Thyroid gland (tissue), 4 donors: ENCODE measurements at places on chromosomes 1 and 21. TPM values are rescaled to one million over a fixed set of nuclear protein-coding genes. Genes with fewer than 3 reads are reported as not detected.
A peak's percentile ranks its signal among the peaks of the same experiment; 100 is the strongest.

- no peak for DNase-seq
- no peak overlapping the region for H3K27ac ChIP-seq
- H3K4me3 ChIP-seq: no peak overlapping the region
- H3K27me3 ChIP-seq: no peaks in the 10 kb centered on the region
- H3K36me3 ChIP-seq: no peaks in the 10 kb centered on the region
Measured at GRCh38 chr1:17615959-17616358, 76.5 kb downstream of the ARHGEF10L start.

DNA sequence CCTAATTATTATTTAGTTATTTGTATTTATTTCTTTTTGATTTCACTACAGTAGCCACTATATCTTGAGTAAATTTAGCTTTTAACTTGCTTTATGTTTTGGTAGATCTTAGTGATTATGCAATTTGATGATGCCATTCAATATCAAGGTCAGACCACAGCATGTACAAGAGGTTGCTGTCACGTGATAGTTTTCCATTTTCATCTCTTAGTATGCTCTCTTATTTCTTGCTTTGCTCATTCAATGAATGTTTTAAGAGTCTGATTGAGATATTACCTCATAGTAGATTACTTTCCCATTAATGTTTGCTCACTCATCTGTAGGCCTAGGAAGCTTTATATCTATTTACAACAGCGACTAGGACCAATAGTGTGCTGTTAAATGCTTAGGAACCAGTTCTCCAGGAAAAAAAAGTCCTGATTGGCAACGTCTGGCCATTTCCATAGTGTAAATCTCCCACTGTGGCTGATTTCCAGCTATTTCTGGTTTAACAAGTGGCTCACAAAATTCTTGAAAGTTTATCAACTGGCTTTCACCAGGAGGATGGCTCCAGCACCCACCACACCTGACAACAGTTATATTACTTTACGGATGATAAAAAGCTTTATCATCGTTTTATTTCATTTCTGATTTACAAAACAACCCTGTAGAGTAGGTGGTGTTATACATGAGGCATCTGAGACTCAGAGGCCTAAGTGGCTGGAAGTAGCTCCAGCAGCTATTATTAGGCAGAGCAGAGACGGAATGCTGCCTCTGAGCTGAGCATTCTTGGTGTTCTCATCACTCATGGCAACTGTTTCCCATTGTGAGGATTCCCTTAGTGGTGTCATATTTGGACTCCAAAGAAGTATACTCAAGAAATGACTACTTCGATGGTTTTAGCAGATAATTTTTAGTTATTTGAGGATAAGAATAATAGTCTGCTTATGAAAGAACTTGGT, 235.2 kb downstream of the DISC1 start:
- no peak for DNase-seq
- H3K4me3 ChIP-seq: no peak overlapping the region
- no peaks in the 10 kb centered on the region for H3K27me3 ChIP-seq
- no peak overlapping the region for H3K27ac ChIP-seq
- no peaks in the 10 kb centered on the region for H3K36me3 ChIP-seq
- H3K4me1 ChIP-seq: peaks cover 11% of the 10 kb centered on the region

Gene ETV3L
- not detected for total RNA-seq

Gene KCNH1
- 1.3 TPM for total RNA-seq

DNA sequence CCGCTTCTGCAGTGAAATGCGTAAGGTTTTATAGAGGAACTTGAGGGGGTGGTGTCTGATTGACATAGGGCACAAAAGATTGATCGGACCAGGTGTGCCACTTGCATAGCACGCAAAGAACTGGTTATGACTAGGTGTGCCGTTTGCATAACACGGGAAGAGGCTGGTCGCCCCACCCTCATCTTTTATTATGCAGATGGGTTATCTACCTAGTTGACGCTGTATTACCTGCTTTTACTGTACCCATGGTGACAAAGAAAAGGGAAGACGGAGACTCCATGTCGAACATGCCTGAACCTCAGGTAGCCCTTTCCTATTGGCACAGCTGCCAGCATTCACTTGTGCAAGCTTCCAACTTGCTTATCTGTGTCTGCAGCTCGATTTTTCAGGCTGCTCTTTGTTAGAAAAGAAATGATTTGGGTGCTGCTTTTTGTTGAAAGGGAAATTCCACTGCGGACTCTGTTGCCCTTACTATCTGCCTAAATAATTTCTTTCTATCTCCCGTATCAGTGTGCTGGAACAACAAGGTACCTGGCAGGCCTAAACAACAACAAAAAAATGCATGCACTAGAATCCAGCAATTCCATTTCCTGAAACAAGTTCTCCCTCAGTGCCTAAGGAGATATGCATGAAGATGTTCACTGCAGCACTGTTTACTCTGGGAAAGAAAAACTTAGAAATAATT, 194.4 kb upstream of the KAZN start:
- no peaks in the 10 kb centered on the region for H3K36me3 ChIP-seq
- H3K27me3 ChIP-seq: no peaks in the 10 kb centered on the region
- peaks cover 8% of the 10 kb centered on the region for H3K4me1 ChIP-seq
- no peak for DNase-seq
- H3K4me3 ChIP-seq: no peak overlapping the region

DNA sequence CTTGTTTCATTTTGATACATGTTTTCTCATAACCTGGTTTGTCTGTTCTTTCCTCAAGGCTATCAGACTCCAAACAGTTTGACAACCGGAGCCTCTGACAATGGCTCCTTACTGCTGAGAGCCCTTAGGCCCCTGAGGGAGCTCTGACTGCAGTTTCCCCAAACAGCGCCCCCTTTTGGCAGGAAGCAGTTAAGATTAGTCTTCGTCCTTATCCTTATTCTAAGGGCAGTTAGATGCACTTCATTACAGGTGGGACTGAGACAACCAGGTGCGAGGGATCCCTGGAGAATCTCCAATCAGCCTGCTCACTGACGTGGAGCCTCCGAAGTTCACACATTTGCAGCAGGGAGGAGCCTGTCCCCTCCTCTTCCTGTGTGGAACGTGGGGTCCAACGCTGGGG, 393.1 kb downstream of the BRINP3 start:
- no peaks in the 10 kb centered on the region for H3K4me1 ChIP-seq
- H3K27me3 ChIP-seq: no peaks in the 10 kb centered on the region
- no peak overlapping the region for H3K27ac ChIP-seq
- no peaks in the 10 kb centered on the region for H3K36me3 ChIP-seq
- DNase-seq: no peak

GRCh38 chr1:175089136-175089718, 21.6 kb downstream of the TNN start:
- H3K27me3 ChIP-seq: no peaks in the 10 kb centered on the region
- H3K4me3 ChIP-seq: no peak overlapping the region
- no peak overlapping the region for H3K27ac ChIP-seq
- no peak for DNase-seq
- H3K4me1 ChIP-seq: no peaks in the 10 kb centered on the region
- H3K36me3 ChIP-seq: no peaks in the 10 kb centered on the region

- H3K4me1 ChIP-seq: no peaks in the 10 kb centered on the region
- no peak for DNase-seq
- H3K27ac ChIP-seq: no peak overlapping the region
- no peak overlapping the region for H3K4me3 ChIP-seq
- no peaks in the 10 kb centered on the region for H3K36me3 ChIP-seq
Measured at GRCh38 chr1:31227891-31228568, 11.7 kb downstream of the NKAIN1 start.

DNA sequence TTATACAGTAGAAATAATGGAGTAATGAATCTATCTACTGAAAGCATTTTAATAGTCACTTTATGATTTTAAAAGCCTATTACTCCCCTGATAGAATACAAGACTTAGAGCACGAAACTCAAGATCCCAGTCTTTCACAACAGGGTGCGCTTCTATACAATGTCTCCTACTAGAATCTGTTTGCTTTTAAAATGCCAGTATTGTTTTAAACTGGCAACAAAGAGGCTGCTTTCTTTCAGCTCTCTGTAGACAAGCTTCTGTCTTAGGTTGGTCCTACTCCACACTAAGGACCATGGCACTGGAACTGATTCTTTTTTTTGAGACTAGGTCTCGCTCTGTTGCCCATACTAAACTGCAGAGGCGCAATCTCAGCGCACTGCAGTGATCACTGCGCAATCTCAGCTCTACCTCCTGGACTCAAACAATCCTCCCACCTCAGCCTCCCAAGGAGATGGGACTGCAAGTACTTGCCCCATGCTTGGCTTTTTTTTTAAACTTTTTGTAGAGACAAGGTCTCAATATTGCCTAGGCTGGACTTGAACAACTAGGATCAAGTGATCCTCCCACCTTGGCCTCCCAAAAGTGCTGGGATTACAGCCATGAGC, 4.8 kb downstream of the DCAF8 start:
- no peak overlapping the region for H3K4me3 ChIP-seq
- no peak for DNase-seq
- H3K27me3 ChIP-seq: no peaks in the 10 kb centered on the region
- peak overlapping the region; percentile 57 for H3K27ac ChIP-seq
